ENCODE measurements at places on chromosomes 13 and 19.

DNA sequence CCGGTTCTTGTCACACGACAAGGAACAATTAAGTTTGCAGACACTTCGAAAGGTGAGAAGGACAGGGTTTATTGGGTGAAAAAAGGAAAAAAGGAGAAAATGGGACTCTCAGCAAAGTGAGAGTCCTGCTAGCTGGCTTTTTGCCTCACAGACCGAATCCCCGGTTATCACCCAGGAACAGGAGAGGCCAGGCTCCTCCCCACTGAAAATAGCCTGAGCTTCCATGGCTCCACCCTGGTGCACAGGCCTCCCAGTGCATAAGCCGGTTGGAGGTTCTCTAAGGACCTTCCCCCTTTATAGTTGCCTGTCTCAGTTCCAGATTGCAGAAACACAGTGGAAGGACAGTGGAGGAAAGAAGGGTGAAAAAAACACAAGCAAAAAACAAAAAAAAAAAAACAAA is 571.7 kb downstream of the KCTD12 start:
- DNase-seq: no peak

DNA sequence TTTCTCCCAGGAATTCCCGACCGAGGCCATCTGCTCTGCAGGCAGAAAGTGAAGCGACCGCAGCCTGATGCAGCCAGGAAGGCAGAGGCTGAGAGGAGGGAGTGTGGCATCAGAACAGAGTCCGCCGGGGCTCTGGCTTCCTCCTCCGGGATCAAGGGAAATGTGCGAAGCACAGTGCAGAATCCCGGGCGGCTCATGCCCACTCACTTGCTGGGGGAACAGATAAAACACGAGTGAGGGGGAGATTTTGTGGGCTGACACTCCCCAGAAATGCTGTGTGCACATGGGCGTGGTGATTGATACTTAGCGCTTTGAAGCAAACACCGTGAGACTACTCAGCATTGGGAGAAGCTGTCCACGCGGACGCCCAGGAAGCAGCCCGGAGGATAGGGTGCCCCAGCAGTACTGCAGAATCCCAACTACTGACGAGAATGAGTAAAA is 75.3 kb upstream of the POMP start:
- DNase-seq: no peak

GRCh38 chr13:90233933-90234672 is 1113.4 kb upstream of the MIR17HG start:
- peak; percentile 4 for DNase-seq

DNA sequence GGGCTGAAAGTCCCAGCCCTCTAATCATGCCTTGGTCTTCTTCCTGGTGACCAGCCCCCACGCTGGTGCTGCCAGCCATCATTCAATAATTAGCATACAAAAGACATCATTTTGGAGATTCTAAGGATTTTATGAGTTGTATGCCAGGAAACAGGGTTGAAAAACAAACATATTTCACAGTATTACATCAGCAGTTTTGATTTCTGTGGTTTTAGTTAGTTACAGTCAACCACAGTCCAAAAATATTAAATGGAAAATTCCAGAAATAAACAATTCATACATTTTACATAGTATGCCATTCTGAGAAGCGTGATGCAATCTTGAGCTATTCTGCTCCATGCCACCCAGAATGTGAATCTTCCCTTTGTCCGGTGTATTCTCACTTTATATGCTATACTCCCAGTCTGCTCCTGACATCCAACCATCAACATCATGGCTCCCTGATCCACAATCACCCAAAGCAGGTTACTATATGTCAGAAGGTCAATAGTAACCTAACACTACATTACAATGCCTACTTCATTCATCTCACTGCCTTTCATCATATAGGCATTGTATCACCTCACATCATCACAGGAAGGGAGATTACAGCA is 49.2 kb downstream of the STOML3 start:
- no peak for DNase-seq

- DNase-seq: peak; percentile 44
Observed at GRCh38 chr13:89401264-89401675, 1730.1 kb downstream of the SLITRK5 start.

DNA sequence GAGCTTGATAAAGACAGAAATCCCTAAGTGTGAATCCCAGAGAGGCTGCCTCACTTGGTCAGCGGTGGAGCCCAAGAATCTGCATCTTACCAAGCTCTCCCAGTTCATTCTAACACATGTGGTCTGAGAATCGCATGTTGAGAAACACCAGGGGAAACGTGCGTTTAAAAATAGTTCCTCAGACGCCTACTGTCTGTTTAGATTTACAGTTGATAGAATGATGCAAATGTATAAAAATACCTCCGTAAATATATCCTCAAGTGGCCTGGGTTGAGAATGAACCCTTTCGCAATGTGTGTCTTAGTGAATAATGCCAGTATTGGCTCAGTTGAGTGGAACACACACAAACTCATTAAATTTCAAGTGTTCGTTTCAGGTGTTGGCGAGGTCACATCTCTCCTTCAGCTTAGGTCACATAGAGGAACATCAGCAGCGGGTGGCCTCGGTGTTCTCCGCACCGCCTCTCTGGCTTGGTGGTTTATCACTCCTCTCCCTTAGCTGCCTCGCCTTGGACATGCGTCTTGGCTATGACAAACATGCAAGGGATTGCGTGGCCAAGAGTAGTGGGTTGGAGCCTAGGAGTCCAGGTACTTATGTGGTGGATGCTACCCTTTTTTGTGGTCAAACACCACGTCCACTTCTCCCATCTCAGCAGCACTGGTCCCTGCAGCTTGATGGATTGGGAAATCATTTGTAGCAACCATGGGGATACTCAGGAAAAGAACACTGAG is 117.6 kb upstream of the SPATA13 start:
- no peak for DNase-seq

DNA sequence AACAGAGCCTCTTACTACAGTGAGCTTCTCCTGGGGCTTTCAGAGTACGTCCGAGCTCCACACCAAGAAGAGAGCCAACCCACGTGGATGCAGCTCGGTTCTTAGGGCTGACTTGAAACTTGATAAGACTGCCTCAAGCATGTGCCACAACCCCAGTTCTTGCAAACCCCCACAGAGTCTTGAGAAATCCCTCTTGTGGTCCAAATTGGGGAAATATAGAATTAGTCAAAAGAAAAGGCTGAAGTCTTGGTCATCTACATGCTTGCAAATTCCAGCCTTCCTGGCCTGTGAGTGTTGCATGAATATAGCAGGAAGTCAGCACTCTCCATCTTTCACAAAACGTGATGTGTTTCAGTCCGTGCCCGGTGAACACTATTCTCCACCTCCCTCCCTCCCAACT is 95.2 kb downstream of the GGACT start:
- no peak for DNase-seq

- no peak for DNase-seq
Observed at GRCh38 chr13:99265162-99265800, 7.1 kb upstream of the GPR18 start.

DNA sequence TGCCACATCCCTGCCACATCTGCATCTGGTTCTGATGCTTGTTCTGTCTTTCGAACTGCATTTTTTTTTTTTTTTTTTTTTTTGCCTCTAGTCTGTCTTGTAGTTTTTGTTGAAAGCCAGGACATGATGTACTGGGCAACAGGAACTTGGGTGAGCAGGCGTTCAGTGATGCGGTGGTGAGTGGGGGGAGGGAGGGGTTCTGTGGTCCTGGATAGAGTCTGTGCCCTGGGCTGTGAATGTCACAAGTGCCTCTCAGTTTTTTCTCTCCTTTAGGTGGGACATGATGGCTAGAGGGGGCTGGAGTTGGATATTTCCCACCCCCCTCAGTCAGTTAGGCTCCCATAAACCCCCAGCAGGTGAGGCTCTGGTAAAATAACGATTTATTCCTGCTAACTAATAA is 3.5 kb downstream of the CEACAM4 start:
- DNase-seq: no peak

DNA sequence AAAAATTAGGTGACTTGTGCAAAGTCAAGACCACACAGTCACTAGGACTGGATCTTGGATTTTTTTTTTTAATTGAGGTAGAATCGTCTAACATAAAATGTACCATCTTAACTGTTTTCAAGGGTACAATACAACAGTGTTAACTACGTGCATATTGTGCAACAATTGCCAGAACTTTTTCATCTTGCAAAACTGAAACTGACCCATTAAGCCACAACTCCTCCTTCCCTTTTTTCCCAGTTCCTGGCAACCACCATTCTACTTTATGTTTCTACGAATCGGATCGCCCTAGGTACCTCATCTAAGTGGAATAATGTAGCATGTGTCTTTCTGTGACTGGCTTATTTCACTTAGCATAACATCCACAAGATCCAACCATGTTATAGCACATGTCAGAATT is 37.5 kb upstream of the POMP start:
- no peak for DNase-seq

Data from RPMI7951 (cell line).